Cortex of kidney (tissue), 1 donor: ENCODE measurements at places on chromosomes 16 and 17.

- DNase-seq: no peak
Observed at GRCh38 chr17:28743243-28744103, at the start of gene TRAF4. Gene TRAF4, plus strand, starts transcription at chr17:28744011. Its CDS starts 102 bp downstream, at chr17:28744113.

GRCh38 chr16:25020112-25020631 lies 5.0 kb upstream of the ARHGAP17 start:
- no peak for DNase-seq

DNA sequence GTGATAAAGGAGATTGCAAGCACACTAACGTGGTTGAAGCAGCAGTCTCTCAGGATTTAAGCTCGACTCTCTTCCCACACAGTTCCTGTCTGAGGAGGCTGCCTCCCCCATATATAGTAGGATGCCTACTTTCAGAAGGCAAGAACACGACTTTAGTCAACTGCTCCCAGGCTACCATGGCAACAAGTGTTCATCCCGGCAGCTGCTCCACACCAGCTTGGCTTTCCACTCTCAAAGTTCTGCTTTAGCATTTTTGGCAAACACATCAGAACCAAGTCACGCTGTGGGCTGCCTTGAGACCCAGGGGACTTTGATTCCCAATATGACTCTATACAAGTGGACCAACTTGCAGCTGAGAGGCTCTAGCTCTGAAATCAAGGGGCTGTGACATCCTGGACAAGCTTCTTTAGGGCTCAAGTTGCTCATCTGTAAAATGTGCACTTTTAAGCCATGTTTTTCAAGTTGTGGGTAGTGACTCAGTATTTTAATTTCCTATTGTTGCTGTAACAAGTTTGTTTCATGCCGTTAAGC lies 16.5 kb downstream of the ZP2 start:
- DNase-seq: no peak

GRCh38 chr16:57102888-57103851 lies 10.8 kb downstream of the CPNE2 start:
- no peak for DNase-seq

DNA sequence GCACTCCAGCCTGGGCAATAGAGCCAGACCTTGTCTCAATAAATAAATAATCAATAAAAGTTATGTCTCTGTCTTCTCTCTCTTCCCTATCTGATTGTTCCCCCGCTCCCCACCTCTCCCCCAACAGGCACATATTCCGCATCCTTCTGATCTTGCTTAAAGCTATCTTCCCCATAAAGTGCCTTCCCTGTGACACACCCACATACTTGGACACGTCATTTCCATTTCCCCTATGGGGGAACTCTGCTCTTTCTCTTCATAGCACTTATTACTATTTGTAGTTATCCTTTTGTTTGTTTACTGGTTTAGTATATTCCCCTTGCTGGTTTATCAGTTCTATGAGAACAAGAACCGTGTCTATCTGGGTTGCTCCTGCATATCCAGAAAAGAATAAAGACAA lies 14.9 kb downstream of the MYO1D start:
- no peak for DNase-seq

DNA sequence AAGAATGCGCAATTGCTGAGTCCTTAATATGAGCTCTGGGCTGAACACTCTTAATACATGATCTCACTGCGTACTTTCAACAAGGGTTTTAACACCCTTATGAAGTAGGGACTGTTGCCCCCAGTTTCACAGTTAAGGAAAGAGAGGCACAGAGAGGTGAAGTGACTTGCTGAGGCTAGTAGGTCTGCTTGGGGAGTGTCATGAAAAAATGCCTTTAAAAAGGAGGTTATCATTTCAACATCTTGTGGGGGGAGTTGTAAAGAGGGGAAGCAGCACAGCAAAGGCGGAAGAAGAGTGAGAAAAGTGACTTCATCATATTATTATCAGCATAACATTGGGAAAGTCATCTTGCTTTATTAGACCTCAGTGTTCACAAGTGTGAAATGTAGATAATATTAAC lies 2.1 kb downstream of the CCL4L2 start:
- no peak for DNase-seq

- DNase-seq: no peak
Observed at GRCh38 chr16:81578636-81579413, 134.2 kb downstream of the CMIP start.

DNA sequence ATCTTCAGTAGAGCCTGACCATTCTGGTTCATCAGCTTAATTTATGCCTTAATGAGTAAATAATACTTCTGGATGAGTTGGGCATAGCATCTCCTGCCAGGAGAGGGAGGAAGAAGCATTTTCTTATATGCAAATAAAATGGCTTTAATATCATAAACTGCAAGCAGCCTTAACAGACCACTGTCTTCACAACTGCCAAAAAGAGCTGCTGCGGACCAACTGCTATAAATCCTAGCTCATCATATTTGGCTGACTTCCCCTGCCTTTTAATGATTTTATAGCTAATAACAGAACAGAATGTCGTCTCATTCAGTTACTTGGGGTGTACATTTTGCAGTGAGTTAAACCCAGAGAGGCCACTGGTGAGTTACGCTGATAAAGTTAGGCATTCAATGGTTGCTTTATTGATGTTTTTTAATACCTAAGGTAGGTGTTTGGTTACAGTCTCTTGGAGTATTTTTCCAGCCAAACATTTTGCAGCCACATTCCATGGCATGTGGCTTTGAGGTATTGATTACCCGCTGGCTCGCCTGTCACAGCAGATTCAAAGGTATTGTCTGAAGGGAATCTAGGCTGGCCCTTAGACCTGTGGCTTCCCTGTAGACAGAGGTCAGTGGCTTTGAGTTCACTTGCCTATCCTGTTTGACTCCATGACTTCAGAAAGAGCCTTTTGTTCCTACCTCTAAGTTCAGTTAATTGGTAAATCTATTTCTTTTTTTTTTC lies 16.4 kb downstream of the FAM20A start:
- no peak for DNase-seq

DNA sequence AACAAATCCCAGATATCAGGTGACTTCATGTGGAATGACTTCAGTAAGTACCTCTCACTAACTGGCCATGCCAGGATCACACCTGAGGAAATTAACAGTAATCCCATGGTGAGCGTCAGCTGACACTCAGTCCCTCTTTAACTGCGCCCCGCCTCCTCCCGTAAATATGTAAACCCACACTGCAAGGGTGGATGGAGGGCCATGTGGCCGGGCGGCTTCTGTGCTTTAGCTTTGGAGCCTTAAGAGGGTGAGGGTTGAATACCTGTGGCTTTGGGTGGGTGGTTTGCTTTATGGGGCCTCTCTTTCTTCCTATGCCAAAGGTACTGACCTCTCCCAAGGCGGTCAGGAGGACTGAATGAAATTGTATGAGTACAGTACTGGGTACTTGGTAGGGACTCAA lies 141.7 kb downstream of the MRM1 start:
- no peak for DNase-seq

DNA sequence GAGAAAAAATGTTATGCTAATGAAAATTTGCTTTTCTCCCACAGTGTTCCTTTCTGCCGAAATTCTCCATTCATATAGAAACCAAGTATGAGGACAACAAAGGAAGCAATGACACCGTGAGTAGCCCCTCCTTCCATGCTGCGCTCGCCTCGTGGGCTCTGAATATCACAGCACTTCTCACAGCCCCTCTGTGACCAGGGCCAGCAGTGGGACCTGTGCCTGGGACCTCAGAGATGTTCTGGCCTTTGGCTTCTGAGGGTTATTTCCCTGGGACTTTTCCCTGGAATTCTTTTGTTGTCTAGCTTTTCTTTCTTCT lies 139.6 kb upstream of the NOL11 start:
- DNase-seq: no peak

DNA sequence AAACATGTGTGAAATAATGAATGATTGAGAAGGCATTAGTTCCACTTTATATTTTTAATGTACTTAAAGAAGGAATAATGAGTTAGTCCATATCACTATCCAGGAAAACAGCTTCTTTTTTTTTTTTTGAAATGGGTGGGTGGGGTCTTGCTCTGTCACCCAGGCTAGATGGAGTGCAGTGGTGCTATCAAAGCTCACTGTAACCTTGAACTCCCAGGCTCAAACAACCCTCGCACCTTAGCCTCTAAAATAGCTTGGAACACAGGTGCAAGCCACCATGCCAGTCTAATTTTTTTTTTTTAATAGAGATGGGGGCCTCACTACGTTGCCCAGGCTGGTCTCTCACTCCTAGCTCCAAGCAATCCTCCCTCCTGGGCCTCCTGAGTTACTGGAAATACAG lies 275.5 kb downstream of the CEP112 start:
- DNase-seq: no peak

GRCh38 chr17:77375108-77375916 lies 234.5 kb downstream of the SEC14L1 start:
- no peak for DNase-seq

DNA sequence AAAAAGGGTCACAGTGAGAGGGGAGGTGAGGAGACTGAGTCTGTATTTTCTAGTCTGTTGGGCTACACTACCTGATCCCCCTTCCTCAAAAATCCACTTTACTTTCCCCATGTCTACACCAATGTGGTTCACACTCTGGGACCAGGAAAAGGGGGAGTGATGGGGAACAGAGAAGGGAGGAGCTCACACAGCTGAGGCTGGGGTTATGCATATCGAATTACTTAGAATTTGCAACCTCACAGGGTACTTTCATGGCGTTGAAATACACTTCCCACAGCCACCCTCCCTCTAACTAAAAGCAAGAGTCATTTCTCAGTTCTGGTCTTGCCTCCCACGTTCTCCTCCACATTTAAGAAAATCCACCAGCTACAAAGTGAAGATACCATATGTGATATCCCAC lies 14.1 kb downstream of the MAPT start:
- no peak for DNase-seq

- DNase-seq: no peak
Observed at GRCh38 chr17:27576477-27577083, 54.4 kb upstream of the LGALS9 start.

GRCh38 chr16:86531641-86532525 lies 21.6 kb downstream of the FOXF1 start:
- no peak for DNase-seq

- DNase-seq: no peak
Observed at GRCh38 chr17:36629970-36630502, 28.7 kb downstream of the MRM1 start.

- DNase-seq: no peak
Observed at GRCh38 chr16:14500791-14501190, 129.3 kb downstream of the PARN start.

DNA sequence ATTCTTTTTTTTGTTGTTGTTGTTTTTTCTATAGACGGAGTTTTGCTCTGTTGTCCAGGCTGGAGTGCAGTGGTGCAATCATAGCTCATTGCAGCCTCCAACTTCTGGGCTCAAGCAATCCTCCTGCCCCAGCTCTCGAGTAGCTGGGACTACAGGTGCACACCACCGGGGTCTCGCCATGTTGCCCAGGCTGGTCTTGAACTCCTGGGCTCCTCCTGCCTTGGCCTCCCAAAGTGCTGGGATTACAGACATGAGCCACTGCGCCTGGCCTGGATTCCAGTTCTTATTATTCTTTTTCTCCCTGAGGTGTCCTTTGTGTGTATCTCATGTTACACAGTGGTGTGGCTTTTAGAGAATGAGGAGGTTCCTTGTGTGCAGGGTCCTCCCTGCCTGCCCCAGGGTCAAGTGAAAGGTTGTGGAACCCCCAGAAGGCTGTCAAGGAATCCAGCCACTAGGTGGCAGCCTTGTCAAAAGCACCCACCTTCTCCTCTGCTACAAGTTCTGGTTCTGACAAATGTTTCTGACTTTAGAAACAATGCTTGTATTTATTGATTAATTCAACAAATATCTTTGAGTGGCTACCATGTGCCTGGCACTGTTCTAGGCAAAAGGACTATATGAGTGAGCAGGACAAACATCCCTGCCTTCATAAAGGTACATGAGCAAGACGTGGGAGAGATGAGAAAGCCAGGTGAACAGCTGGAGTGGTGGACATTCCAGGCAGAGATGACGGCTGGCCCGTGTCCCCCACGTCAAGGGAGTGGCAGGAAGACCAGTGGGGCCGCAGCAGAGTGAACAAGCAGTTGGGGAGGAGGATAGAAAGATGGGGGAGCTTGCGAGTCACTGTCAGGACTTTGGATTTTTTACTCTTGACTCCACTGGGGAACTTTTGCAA lies 112.4 kb downstream of the SPECC1 start:
- DNase-seq: no peak

DNA sequence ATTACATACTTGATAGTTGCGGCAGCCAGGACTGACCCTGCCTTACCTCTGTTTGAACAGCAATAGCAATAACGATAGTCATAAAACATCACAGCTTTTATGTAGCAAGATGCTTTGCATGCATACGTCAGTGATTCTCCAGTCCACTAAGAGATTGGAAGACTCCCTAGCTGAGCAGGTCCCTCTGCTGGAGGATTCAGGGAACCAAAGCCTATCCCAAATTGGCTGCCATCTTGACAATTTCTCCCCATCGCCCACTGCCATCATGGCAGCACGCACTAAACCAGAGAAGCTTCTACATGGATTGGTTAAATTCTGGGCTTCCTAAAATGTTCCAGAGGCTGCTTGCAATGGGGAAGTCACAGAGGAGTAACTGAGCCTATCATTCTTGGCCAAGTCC lies 360.6 kb upstream of the XYLT1 start:
- no peak for DNase-seq

DNA sequence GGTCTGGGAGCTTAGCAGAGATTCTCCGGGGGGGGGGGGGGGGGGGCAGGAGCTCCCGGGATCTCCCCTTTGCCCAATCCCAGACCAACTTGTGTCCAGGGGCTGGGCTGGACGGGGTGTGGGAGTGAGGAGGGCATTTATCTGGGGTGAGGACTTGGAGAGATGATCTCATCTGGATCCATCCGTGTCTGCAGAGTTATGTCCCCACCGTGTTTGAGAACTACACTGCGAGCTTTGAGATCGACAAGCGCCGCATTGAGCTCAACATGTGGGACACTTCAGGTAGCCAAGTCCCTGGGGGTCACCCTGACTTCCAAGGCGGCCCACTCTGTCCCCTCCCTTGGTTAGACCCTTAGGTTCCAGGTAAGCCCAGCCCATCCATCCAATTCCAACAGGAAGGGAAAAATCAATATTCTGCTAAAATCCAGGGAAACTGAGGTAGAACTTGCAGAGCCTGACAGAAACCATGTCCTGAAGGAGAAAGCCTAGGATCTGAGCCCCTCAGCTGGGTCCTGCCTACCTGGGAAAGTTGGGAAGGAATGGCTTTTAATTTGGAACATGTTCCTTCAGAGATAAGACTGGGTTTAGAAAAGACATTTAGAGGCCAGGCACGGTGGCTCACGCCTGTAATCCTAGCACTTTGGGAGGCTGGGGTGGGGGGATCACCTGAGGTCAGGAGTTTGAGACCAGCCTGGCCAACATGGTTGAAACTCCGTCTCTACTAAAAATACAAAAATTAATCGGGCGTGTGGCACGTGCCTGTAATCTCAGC lies 921 bp downstream of the RND2 start:
- no peak for DNase-seq
